ENCODE measurements at places on chromosomes 12 and 14.

- peaks cover 7% of the 10 kb centered on the region for H3K27me3 ChIP-seq
- DNase-seq = peak; percentile 23
- H3K27ac ChIP-seq = peak within 1 kb of the TSS; percentile 26
Observed at GRCh38 chr12:6700646-6701051, at the start of gene PIANP. PIANP (minus strand) TSS chr12:6700815; CDS start chr12:6698061, 2,754 bp downstream.

DNA sequence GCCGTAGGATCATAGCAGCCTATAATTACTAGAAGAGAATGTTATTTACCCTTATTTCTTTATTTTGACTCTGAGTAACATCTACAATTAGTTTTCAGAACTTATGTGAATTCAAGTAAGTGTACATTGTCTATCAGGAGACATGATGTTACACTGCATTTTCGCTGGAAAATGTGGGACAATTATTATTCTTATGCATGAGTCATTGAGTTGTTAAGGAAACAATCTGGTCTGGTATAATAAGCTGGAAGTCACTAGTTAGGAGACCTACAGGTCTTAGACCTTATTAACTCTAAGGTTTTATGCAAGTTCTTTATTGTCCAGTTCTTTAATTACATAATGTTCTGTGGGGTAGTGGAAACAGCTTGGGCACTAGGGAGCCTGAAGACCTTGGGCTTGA lies 5.8 kb downstream of the KTN1 start:
- DNase-seq = no peak
- no peak overlapping the region for H3K4me3 ChIP-seq
- no peaks in the 10 kb centered on the region for H3K36me3 ChIP-seq
- peaks cover 7% of the 10 kb centered on the region for H3K4me1 ChIP-seq
- H3K27ac ChIP-seq = no peak overlapping the region
- no peaks in the 10 kb centered on the region for H3K27me3 ChIP-seq

DNA sequence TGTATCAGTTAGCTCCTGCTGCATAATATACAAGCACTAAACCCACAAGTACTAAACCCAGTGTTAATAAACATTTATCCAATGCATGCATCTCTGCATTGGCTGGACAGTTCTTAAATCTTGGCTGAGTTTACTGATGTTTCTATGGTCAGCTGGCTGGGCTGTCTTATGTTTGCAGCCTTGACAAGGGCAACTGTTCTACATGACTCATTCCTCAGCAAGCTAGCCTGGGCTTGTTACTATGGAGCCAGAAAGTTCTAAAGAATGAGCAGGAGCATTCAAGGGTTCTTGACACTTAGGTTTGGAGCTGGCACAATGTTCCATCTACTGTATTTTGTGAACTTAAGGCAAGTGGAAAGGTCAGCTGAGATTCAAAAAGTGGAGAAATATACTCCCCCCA lies 199.1 kb downstream of the GLT1D1 start:
- H3K4me3 ChIP-seq = no peak overlapping the region
- H3K27ac ChIP-seq = no peak overlapping the region
- no peaks in the 10 kb centered on the region for H3K4me1 ChIP-seq
- no peak for DNase-seq
- peaks cover 2% of the 10 kb centered on the region for H3K27me3 ChIP-seq

GRCh38 chr14:98606041-98606640 lies 665.9 kb downstream of the BCL11B start:
- H3K4me3 ChIP-seq = no peak overlapping the region
- no peaks in the 10 kb centered on the region for H3K4me1 ChIP-seq

DNA sequence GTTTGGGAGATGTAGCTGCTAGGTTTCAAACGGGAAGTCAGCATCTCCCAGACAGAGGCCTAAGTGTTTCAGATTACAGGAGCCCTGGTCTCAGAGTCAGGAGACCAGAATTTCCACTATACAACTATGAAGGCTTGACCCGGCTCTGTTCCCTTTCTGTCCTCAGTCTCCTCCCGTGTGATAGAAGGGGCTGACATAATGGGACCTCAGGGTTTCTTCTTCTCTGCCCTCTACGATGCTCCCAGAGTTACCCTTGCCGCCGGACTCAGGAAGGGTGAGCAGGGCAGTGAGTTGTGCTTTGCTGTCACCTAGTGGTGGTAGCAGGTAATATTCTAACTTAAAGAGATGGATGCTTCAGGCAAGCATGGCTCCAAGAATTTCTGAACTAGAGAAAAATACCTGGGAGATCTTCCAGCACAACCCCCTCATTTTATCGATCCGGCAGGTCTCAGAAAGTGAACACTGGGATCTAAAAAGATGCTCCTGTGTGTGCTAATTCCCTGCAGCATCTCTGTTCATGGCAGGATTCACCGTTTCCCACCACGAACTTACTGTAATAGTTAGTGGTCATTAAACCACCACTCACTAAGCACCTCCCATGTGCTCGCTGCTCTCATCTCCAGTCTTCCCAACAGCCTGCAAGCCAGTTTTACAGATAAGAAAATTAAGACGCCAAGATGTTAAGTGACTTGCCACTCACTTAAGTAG lies 84.4 kb downstream of the VWF start:
- no peaks in the 10 kb centered on the region for H3K36me3 ChIP-seq
- H3K27me3 ChIP-seq = peaks cover 4% of the 10 kb centered on the region
- H3K4me3 ChIP-seq = no peak overlapping the region
- no peak for DNase-seq
- H3K4me1 ChIP-seq = no peaks in the 10 kb centered on the region

Data from neuronal stem cell (in vitro differentiated cells).